Stimulated activated CD4-positive, alpha-beta T cell treated with anti-CD3 and anti-CD28 coated beads, Interleukin-15, amount 100 ng/mL, for 24 hours (primary cell): ENCODE measurements at places on chromosomes 7 and 10.

DNA sequence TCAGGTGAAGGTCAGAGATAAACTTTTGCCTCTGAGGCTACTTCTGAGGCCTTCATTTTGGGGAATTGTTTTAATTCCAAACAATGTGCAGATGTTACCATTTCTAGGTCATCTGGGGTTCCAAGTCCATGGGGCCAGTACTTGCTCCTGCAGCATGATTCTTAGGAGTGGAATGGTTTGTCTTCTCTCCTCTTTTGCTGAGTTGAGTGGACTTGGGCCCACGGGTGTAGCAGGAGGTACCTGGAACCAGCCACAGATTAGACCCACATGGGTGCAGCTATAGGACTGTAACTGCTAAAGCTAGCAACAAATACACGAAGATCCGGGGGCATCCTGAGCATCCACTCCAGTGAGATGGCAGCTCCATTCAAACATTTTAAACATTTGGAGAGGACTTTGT lies 41.6 kb downstream of the WIPF3 start:
- no peak for DNase-seq

DNA sequence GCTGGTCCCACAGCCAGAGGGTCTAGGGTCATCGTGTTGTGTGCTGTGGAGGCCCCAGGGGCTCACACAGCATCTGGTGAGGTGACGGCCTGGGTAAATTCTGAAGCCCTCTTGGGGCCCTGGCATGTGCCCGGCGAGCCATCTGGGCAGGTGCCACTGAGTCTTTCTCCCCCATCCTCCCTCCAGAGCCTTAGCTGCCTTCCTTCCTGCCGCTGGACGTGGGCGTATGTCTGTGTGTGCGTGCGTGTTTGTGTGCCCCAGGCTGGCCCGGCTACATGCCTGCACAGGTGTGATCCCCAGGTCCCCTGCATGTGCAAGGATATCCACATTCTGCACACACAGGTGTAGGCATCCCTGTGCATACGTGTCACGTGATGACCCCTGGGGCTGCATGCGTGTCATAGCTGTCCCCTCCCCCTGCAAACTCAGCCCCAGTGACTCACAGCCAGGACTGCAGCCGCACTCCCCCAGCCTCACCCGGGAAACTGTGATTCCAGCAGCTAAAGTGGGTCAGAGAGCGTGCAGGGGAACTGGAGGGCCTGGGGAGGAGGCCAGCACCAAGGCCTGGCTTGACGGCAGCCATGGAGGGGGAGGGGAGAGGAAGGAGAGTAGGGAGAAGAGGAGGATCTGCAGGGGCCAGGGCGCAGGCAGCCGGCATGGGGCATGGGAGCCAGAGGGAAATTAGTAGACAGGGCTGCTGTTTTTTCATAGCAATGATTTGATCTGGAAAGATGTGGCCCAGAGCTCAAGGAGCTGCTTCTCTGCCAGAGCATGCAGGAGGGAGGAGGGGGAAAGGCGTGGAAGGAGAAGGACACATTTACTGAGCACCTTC lies 46.4 kb downstream of the ELFN1 start:
- DNase-seq = peak; percentile 21

DNA sequence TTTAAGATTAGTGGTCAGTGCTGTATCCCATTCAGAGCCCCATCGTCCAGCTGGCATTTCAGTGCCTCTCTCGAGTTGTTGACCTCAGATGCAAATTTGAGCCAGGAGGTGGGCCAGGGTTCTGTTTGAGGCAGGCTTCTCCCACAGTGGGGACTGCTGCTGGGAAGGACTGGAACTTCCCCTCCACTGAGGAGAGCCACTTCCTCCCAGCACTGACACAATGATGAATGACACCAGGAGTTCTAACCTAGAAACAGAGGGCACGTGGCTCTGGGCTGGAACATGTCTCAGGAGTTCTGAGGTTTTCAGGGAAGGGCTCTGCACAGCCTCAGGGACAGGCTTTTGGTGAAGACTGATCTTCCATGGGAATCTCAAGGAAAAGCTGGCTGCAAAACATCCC lies 18.3 kb upstream of the BTBD16 start:
- DNase-seq = no peak

GRCh38 chr7:37054624-37055241 lies 330.4 kb upstream of the AOAH start:
- no peak for DNase-seq

DNA sequence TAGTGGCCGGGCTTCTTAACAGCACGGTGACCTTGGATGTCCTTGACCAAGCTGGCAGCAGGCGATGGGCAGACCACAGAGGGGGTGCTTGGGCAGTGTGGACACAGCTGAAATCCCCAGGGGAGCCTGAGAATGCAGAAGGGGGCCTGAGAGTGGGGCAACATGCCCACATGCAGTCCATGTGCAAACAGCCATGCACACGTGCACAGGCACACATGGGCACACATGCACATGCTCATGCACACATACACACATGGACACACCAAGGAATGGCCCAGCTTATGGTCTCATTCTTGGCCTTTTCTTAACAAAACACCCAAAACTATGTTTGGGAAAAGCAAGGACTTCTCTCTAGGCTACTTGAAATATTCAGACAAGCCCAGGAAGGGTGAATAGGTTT lies 483.9 kb upstream of the MKI67 start:
- no peak for DNase-seq

- peak; percentile 63 for DNase-seq
These were observed 4.4 kb upstream of the ARID5B start for GRCh38 chr10:61896854-61897661.

DNA sequence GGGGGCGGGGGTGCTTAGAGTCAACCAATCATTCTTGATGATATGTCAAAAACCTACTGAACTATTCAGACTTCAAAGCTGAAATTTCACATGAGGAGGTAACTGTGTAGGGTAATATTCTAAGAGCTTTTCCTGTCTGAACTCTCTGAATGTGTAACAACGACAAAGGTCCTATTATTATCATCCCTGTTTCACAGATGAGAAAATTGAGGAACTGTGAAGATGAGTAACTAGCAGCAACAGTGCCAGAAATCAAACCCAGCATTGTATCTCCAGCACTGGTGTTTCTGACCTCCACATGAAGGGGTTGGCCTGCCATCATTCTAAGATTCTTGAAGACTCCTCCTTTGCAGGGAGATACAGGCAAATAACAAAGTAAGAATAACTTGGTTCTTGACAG lies 294.7 kb upstream of the AOAH start:
- DNase-seq = no peak

DNA sequence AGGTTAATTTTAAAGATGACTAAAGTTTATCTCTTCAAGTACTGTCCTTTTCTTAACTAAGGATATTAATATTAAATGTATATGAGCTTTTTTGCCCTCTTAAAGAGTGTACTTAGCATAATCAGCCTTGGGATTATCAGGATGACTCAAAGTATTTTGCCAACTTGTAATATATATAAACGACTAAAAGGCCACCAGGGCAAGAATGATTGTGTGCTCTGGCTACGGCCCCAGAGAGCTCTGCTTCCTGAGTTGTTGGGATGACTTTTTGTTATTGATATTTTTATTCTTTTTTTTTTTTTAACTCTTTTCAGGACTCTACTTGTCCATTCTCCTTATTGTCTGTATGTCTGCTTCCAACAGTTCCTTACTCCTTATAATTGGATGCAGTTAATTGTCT lies 14.8 kb upstream of the CHRM2 start:
- DNase-seq = no peak

GRCh38 chr10:76992467-76992866 lies 645.1 kb downstream of the KCNMA1 start:
- no peak for DNase-seq

DNA sequence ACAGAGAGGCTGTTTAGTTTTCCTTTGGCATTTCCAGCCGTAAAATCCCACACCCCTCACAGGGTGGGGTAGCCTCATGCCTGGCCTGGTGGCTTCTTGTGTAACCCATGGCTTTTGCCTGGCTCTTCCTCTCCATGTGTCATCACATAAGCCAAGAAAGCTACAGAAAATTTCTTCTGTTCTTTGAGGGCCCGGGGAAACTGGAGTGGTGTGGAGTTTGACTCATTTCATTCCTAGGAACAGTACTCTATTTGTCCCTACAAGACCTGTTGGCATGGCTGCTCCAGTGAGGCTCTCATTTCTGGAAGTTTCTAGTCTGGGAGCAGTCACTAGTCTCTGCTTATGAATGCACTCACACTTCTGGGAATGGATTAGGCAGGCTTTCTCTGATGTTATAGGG lies 523.9 kb downstream of the SUGCT start:
- no peak for DNase-seq

DNA sequence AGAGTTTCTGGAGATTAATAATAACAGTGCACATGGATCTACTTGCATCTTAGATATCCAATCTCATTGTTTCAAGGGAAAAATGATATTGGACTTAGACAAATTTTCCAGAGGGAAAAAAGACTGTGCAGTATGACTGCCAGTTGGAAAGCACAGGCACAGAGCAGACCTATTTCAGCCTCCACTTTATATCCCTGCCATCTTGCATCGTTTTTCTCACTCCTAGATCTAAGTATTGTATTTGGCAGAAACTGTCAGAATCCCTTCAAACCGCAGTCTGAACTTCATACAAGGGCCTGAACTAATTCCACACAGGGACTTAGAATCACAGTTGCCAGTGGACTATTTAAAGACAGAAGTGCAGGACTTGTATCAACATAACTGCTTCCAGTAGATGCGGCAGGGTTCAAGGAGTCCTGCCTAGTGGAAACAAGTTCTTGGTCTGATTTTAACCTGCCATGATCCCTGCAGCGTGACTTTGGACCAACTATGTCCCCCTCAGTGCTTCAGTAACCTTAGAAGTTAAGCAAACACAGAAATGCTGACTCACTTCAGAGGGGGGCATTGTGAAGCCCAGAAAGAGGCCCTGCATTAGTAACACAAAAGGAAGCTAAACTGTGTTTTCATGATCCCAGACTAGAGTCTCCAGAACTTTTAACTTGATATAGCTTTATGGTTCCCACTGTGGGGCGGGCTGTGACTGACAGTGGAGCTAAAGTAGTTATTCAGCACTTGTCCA lies 95.7 kb upstream of the PALS2 start:
- no peak for DNase-seq

- no peak for DNase-seq
These were observed 220.7 kb downstream of the ADARB2 start for GRCh38 chr10:1516492-1517165.

- DNase-seq = no peak
These were observed 32.4 kb downstream of the CTNNA3 start for GRCh38 chr10:67663449-67664087.

- no peak for DNase-seq
These were observed 22.6 kb downstream of the PALS2 start for GRCh38 chr7:24595671-24596418.

DNA sequence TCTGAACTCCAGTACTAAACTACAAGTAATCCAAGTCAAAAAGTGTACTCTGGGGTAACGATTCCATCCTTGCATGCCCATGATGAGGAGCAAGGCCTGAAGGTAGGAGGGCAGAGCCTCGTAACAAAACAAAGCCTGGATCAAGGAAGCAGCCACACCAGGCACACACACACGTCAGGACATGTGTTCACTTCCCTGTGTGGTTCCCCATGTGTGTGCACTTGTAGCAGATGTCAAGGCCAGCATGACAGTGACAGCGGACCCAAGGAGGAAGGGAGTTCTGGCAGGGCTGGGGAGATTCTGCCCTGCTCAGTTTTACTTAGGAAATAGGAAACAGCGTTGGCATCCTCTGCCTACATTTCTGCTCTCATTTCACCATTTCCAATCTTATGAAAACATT lies 92.8 kb downstream of the ALOX5 start:
- no peak for DNase-seq

GRCh38 chr7:114148779-114149178 lies 230.0 kb upstream of the PPP1R3A start:
- no peak for DNase-seq

DNA sequence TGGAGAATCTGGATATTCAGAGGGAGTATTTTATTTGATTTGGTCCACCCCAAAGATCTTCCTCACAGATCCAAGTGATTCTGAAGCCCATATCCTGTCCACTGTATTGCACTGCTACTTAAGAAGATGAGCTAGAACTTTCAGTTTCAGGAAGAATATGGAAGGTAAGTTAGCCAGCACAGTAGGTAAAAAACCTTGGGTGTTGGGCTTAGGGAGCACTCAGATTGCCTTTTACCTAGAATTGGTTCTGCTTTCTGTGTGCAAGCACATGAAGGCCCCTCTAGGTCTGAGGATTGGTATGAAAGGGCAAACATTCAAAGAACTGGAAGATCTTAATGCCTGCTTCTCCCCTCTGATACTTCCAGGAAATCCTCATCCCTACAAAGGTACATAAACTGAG lies 146.7 kb upstream of the COL1A2 start:
- DNase-seq = no peak

DNA sequence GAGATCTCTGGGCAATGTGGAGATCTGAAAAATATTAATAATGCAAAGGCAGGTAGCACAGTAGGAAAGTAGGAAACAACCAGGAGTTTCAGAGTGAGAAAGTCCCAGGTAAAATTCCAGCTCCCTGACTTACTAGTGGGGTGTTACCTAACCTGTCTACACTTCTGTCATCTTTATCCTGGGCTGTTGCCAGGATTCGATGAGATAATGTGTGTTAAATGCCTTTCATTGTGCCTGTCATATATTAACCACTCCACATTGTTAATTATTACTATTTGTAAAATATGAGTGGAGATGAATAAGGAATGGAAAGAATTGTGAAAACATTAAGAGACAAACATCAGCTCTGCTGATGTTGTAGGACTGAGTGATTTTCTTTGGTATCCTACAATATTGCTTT lies 50.0 kb upstream of the FRMD4A start:
- no peak for DNase-seq

GRCh38 chr10:130399425-130399950 lies 263.3 kb downstream of the GLRX3 start:
- no peak for DNase-seq

DNA sequence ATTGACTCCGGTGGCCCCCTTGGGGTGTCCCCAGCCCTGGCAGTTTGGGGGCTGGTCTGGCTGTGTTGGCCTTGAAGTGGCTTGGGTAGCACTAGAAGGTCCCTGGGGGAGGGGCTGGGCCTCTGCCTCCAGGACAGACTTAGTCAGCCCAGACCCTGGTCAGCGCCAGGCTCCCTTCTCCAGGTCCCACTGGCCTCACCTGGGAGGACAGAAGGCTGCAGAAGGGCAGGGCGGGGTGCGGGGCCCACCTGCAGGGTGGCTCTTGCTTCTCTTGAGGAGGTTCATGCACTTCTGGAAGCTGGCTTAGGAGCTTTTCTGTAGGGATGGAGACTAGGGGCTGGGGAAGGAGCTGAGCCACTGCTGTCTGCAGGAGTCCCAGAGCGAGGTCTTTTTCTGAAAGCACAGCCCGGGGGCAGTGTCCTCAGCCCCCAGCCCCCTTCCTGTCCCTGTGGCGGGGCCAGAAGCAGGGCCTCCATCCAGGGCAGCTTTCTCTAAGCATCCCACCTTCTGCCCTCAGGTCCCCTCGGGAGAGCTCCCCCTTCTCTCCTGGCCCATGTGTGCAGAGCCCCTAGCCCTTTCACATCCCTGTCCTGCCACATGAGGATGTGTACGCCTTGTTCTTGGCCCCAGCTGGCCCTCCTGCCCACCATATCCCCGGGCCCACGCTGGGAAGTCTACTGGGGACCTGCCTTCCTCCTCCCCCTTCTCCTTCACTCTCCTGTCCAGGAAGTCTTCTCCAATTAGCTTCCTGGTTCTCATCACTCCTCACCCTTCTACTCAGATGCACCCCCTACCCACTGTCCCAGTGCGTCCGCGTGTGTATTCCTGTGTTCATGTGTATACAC lies 11.0 kb downstream of the TBATA start:
- no peak for DNase-seq
